NCI-H1436 treated with DMSO at 0.1 percent for 48 hours (cell line): ENCODE measurements at places on chromosomes 2 and 18.

- no peak for DNase-seq
These were observed 540.1 kb upstream of the ID2 start for GRCh38 chr2:8141780-8142179.

DNA sequence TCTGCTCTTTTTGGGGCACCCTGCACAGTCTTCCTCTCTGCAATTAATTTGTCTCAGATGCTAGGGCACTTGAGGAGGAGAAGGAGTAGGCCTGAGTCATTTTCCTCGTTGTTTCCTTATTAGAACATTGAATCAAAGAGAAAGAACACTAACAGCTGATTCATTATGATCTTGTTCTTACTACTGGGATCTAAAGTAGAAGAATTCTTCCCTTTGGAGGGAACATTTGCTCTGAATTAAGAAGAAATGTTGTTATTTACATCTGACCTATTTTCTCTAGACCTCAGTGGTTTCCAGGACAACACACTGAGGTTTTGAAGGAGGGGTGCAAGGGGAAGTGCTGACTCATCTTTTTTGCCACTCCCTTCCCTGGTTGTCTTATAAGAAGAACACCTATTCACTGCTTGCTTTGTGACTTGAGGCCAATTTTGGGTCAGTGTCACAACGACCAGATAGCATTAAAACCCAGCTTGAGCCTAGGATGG is 24.3 kb upstream of the STAT1 start:
- DNase-seq = no peak

- no peak for DNase-seq
These were observed 16.4 kb upstream of the ARMC9 start for GRCh38 chr2:231181860-231182512.

- DNase-seq = no peak
These were observed 47.0 kb downstream of the NPPC start for GRCh38 chr2:231879216-231879615.

- DNase-seq = no peak
These were observed 73.6 kb upstream of the RTN4 start for GRCh38 chr2:55123851-55124269.

GRCh38 chr2:20536619-20537422 is 89.9 kb downstream of the RHOB start:
- DNase-seq = no peak

GRCh38 chr2:8509621-8510020 is 172.2 kb upstream of the ID2 start:
- DNase-seq = no peak

GRCh38 chr2:2974982-2975381 is 402.6 kb downstream of the EIPR1 start:
- DNase-seq = peak; percentile 15

- no peak for DNase-seq
These were observed 125.9 kb downstream of the NCKAP5 start for GRCh38 chr2:133442393-133442792.

DNA sequence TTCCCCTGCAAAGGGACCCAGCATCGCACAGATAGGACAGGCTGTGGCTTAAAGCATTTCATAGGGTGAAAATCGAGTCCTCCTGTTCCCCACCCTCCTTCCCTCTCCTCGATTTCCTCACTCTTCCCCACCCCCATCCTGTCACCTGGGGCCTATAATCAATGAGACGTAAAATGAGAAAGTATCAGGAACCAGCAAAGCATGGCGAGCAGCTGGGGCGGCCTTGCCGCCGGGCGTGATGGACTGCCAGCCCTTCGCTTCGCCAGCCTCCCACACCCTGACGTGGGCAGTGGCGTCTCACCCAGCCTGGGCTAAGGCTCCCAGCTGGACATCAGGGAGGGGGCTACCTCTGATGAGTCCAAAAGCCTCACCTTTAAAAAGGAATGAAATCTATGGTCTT is 11.1 kb downstream of the SLC30A3 start:
- no peak for DNase-seq

- no peak for DNase-seq
These were observed 2.5 kb downstream of the GYPC start for GRCh38 chr2:126658319-126658904.
